H1 (cell line): ENCODE measurements at places on chromosomes 2 and 18. TPM values are rescaled to one million over a fixed set of nuclear protein-coding genes. Genes with fewer than 3 reads are reported as not detected.

Gene FRZB
- 4.6 and 4.7 TPM in 2 replicates for total RNA-seq

DNA sequence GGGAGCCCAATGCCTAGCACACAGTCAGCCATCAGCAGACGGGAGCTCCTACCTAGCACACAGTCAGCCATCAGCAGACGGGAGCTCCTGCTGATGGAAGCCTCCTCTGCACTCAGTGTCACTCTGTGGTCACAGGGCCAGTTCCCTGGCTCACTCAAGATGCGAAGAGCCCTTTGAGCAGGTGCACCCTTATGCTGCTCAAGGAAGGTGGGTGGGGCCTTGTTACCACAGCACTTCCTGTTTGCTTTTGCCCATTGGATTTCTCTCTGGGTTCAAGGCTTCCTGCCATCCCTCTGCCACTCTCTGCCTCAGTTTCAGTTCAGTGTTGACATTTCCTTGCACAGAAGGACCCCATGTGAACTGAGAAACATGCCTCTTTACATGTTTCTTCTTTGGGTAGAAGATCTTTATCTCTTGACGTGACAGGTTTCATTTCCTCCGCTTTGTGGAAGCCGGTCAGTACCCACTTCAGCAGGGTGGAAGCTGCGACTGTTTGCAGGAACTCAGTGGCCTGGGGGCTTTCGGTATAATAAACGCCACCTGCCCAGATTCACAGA, 11.6 kb downstream of the TRIB2 start:
- no peak overlapping the region for H3K4me3 ChIP-seq
- peaks cover 20% of the 10 kb centered on the region for H3K36me3 ChIP-seq
- H3K27me3 ChIP-seq = no peaks in the 10 kb centered on the region
- no peak overlapping the region for H3K27ac ChIP-seq
- DNase-seq = no peak
- no peaks in the 10 kb centered on the region for H3K4me1 ChIP-seq

GRCh38 chr2:219323434-219323833, 9.1 kb downstream of the RESP18 start:
- no peak overlapping the region for H3K4me3 ChIP-seq
- no peak for DNase-seq
- H3K27ac ChIP-seq = no peak overlapping the region

GRCh38 chr18:79402977-79403722, 7.4 kb downstream of the NFATC1 start:
- no peaks in the 10 kb centered on the region for H3K36me3 ChIP-seq
- no peak for DNase-seq
- H3K27ac ChIP-seq = no peak overlapping the region; the same call in 1 of the 2 replicates

- no peak overlapping the region for H3K4me3 ChIP-seq
- H3K27me3 ChIP-seq = no peaks in the 10 kb centered on the region
- no peak overlapping the region for H3K27ac ChIP-seq
- peaks cover 6% of the 10 kb centered on the region for H3K4me1 ChIP-seq
- no peaks in the 10 kb centered on the region for H3K36me3 ChIP-seq
These were observed 28.4 kb downstream of the MCEE start for GRCh38 chr2:71101656-71102055.

GRCh38 chr2:236805800-236806531, 236.3 kb downstream of the ACKR3 start:
- DNase-seq = no peak
- H3K27ac ChIP-seq = no peak overlapping the region
- peaks cover 4% of the 10 kb centered on the region for H3K4me1 ChIP-seq

DNA sequence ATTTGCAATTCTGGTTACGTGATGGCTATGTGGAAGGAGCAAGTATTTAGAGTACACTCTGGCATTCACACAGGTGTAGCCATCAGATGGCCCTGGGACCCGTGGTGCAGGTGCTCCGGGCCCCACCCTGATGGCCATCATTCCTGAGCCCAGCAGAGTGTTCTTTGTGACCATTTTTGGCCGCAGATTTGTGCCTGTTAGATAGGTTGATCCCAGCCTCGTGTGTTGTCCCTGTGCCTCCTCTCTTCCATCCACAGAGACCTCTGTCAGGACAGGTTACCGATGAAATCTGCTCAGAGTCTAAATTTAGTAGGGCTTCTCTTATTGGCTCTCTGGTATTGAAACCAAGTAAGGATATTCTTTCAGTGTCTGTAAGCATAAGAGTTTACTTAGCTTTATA, 33.9 kb downstream of the MAPRE2 start:
- no peak overlapping the region for H3K27ac ChIP-seq
- H3K36me3 ChIP-seq = no peaks in the 10 kb centered on the region
- DNase-seq = no peak
- H3K4me1 ChIP-seq = peaks cover 3% of the 10 kb centered on the region; the same call in 1 of the 2 replicates
- no peak overlapping the region for H3K4me3 ChIP-seq
- no peaks in the 10 kb centered on the region for H3K27me3 ChIP-seq

- no peak overlapping the region for H3K27ac ChIP-seq
- no peaks in the 10 kb centered on the region for H3K36me3 ChIP-seq
- no peak for DNase-seq
- no peak overlapping the region for H3K4me3 ChIP-seq
- no peaks in the 10 kb centered on the region; the same call in 1 of the 2 replicates for H3K4me1 ChIP-seq
These were observed 24.8 kb downstream of the CYRIA start for GRCh38 chr2:16640867-16641266.

- peak; percentile 42 for DNase-seq
- no peak within 1 kb of the TSS for H3K4me3 ChIP-seq
- no peaks in the 10 kb centered on the region for H3K36me3 ChIP-seq
- no peak within 1 kb of the TSS for H3K27ac ChIP-seq
- no peaks in the 10 kb centered on the region for H3K4me1 ChIP-seq
- H3K27me3 ChIP-seq = no peaks in the 10 kb centered on the region
These were observed at the start of gene CIB4 for GRCh38 chr2:26640781-26641564. Gene CIB4, minus strand, starts transcription at chr2:26641366. Its CDS starts 52 bp downstream, at chr2:26641314.
